ENCODE measurements at places on chromosomes 5 and 9. TPM values are rescaled to one million over a fixed set of nuclear protein-coding genes. Genes with fewer than 3 reads are reported as not detected.
A peak's percentile ranks its signal among the peaks of the same experiment; 100 is the strongest.

DNA sequence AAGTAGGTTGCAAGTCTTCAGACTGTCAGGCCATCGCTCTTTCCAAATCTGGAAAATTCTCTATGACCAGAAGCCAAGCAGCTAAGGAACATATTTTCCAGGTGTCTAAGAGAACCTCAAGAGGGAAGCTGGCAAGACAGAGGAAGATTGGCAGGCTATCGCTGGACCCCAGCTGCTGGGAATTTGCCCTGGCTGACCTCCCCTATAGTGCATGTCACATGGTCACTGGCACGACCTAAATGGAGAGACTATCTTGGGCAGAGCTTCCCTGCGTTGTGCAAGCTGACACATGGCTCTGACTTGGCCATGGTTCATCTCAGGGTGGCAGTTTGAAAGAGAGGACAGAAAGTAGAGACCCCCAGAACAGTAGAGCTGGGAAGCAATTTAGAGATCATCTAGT lies 104.9 kb upstream of the ZNF618 start:
- DNase-seq, result no peak

GRCh38 chr5:176473335-176474006 lies 25.3 kb downstream of the FAF2 start:
- DNase-seq, result no peak

GRCh38 chr9:75455444-75455921 lies 367.2 kb downstream of the OSTF1 start:
- DNase-seq, result no peak

GRCh38 chr9:124124729-124125650 lies 113.4 kb downstream of the LHX2 start:
- DNase-seq, result no peak

GRCh38 chr9:135840539-135840938 lies 66.8 kb downstream of the CAMSAP1 start:
- no peak for DNase-seq

GRCh38 chr9:77370064-77370463 lies 192.7 kb downstream of the VPS13A start:
- no peak for DNase-seq

DNA sequence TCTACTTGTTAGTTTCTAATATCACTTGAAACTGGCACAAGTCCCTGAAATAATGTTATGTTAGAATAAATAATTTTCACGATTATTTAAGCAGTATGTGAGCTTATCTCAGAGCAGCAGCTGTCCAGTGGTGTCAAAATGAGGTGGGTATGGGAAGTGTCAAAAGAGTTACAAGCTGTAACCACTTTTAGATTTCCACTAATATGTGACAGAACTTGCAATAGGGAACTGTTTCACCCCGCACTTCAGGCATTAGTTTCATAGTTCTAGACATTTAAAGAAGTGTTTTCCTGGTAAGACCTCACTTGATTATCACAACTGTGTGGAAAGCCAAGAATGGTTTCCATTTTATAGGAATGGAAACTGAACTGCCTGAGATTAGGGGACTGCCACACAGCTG lies 2.9 kb upstream of the ISCA1 start:
- DNase-seq, result no peak

GRCh38 chr5:163005949-163006348 lies 431.4 kb upstream of the CCNG1 start:
- DNase-seq, result no peak

DNA sequence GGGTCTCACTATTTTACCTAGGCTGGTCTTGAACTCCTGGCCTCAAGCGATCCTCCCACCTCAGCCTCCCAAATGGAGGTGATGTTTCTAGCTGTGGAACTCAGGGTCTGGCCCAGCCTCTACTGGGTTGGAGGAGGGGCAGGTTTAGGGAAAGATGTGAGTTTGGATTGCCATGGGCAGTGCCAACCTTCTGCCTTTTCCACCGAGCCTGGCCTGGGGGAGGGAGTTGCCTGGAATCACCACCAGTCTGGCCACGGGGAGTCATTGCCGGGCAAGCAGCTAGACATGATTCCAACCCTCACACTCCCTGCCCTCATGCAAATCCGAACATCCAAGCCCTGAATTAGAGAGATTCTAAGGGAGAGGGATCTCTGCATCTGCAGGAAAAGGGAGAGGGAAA lies 21.0 kb upstream of the VDAC1 start:
- DNase-seq, result no peak

DNA sequence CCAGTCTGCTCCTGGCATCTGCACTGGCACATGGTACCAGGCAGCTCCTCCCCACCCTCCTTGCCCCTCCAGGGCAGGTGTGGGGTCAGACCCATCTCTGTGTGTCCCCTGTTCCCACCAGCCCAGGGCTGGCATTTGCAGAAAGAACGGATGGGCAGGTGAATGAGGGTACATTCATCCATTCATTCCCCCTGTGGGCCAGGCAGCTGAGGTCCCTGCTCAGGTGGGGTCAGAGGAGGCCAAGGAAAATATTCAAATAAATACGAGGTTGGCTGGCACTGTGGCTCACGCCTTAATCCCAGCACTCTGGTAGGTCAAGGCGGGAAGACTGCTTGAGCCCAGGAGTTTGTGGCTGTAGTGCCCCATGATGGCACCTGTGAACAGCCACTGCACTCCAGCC lies 25.0 kb upstream of the PHYKPL start:
- no peak for DNase-seq

GRCh38 chr5:151097820-151098767 lies 17.3 kb upstream of the TNIP1 start:
- no peak for DNase-seq

DNA sequence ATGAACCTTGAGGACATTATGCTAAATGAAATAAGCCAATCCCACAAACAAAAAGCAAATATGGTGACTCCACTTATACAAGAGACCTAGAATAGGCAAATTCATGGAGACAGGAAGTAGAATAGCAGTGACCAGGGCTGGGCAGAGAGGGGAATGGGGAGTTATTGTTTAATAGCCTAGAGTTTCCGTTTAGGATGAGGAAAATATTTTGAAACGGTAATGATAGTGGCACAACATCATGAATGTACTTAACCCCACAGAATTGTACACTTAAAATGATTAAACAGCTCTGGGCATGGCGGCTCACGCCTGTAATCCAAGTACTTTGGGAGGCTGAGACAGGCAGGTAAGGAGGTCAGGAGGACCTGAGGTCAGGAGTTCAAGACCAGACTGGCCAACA lies 65.8 kb downstream of the NSUN2 start:
- no peak for DNase-seq

DNA sequence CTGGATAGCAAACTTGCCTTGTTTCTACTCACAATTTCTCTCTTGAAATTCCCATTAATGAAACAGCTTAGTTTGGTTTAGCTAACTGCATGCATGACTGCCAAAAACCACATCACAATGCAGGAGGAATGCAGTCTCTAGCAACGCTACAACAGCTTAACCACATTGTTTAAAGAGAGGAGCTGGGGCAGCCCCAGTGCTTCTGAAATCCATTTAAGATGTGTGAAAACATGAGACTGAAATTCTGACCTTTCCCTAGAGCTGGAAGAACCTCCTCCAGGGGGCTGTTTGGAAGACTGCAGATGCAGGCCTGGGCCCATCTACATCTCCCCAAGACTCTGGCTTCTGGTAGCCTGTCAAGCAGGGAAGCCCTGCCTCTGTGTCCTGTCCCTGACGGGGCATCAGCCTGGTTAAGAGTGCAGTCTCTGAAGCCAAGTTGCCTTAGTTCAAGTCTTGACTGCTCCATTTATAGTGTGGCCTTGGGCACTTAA lies 157.1 kb downstream of the ZNF462 start:
- peak; percentile 26 for DNase-seq

DNA sequence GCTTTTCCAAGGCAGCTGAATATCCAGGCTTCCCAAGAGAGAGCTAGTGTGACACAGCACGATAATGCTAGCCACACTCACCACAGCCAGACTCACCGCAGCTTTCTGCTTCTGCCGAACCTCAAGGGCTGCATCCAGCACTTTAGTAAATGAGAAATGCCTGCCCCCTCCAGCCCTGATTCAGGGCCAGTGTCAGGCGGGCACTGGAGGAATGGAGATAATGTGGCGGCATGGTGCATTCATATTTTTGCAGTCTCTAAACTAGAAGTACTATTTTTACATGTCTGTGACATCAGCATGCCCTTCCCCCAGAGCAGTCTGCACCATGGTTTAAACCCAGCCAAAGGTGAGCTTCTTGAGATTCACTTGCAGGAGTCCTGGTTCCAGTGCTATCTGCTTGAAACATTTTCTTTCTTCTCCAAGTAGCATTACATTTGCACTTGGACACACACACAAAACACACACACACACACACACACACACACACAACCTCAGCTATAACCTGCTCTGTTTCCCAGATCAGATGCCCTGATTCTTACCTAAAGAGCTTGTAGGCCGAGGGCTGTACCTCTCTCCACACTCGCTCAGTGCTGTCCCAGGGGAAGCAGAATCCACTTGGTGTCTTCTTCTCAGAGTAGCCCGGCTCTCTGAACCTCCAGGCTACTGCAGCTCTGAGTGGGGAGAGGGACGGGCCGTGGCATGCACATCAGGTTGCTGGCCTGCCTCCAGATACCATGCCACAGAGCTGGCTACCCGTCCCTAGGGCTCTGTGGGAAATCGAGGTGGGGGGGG lies at the start of gene FGF1:
TSS of gene FGF1 (minus strand) at position 673 of the 792 bp plus-strand sequence. CDS start 71,963 bp downstream, outside the sequence.
- DNase-seq, result no peak

DNA sequence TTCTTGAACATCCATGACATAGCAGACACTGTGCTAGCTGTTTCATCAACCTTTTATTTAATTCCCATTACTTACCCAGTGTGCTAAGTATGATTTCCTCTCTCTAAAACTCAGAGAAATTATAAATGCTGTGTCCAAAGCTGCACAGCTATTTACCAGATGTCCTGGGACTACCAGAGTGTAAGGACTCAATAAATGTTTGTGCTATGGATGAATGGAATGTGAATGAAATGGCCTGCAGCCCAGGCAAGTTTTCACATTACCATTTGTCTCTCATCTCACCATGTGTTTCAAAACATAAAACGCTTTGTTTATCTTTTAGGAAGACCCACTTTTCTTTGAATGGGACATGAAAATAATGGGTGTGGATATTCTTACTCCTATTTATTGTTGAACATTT lies 96.2 kb downstream of the ARHGEF28 start:
- DNase-seq, result peak; percentile 5

- DNase-seq, result no peak
Measured at GRCh38 chr9:127776924-127777289, 1.6 kb downstream of the SH2D3C start.

- DNase-seq, result no peak
Measured at GRCh38 chr5:21391506-21391905, 1403.5 kb upstream of the CDH18 start.

DNA sequence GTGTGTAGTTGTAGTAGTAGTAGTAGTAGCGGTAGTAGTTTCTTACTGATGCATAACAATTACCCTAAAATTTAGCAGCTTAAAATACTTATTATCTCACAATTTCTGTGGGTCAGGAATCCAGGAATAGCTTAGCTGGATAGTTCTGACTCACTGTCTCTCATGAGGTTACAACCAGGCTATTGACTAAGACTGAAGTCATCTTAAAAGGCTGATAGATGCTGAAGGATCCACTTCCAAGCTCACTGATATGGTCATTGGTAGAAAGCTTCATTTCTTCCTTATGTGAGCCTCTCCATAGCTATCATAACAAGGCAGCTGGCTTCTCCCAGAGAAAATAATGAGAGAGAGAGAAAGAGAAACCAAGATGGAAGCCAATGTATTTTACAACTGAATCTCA lies 147.5 kb upstream of the FBXL17 start:
- DNase-seq, result no peak

DNA sequence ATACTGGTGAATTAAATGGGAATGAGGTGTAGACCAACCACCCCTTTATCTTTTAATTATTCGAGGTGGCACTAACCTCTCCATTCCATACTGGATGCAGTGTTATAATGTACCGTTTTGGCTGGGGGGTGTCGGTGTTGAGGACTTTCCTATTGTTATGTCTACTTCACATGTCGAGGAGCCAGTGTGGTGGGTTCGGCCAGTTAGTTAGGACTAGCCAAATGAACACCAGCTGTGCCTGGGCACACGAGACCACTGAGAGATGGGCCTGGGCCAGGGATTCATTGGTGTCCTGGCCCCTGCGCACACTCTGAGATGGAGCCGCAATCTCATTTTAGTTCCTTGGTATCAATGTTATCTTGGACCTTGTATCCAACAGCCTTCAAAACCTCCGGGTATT lies 186.2 kb downstream of the CACNA1B start:
- DNase-seq, result no peak

- DNase-seq, result no peak
Measured at GRCh38 chr5:96962540-96962991, 26.7 kb downstream of the LNPEP start.

GRCh38 chr5:35004200-35004599 lies 43.5 kb downstream of the AGXT2 start:
- no peak for DNase-seq

- no peak for DNase-seq
Measured at GRCh38 chr9:8133606-8134005, 334.0 kb upstream of the DMAC1 start.

GRCh38 chr9:134855900-134856377 lies 24.7 kb upstream of the FCN2 start:
- DNase-seq, result no peak

DNA sequence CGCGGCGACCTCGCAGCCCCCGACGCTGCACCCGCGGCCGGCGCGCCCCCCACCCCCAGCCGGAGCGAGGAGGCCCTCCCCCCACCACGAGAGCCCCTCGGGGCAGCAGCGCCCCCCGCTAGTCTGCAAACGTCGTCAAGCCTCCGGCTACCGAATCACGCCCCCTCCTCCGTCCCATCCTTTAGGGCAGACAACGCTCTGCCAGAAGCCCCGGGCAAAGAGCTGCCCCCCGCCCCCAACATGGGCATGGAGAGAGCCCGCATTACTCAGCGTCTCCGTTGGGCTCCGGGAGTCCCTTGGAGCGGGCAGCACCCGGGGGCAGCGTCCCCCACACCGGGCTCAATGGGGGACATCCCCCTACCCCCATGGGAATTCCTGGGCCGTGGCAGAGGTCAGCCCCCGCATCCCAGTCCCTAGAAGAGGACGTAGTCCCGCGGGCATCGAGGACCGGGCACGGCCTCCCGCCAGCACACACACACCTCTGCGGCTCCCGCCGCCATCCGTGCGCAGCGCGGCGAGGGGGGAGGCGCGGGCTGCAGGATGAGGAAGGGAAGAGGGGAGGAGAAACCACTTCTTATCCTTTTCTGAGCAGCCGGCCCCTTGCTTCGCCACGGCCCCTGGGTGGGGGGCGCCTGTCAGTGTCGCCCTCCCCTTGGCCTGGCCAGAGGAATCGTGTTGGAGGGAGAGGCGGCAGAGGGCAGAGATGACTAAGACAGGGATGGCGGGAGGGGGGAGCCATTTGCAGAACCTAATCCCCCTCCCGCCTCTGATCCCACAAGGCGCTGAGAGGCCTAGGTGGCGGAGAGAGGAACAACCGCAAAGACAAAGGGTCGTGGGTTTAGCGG lies 750 bp downstream of the DNM1 start:
- DNase-seq, result no peak

GRCh38 chr9:76690973-76691370 lies 73.3 kb upstream of the PCA3 start:
- DNase-seq, result no peak

- no peak for DNase-seq
Measured at GRCh38 chr9:33142535-33142934, 24.6 kb downstream of the B4GALT1 start.

Gene NPR3
- polyA plus RNA-seq, result 15.4 TPM

Gene ARID3C
- 0.12 TPM for polyA plus RNA-seq

Gene DRD1
- polyA plus RNA-seq, result not detected

Gene SPINK7
- 0.14 TPM for polyA plus RNA-seq

Gene WDR41
- polyA plus RNA-seq, result 50.5 TPM

Gene IL31RA
- polyA plus RNA-seq, result 0.10 TPM

Gene KIF4B
- polyA plus RNA-seq, result 0.21 TPM

Gene GARIN3
- polyA plus RNA-seq, result not detected
